ENCODE measurements at places on chromosomes 7 and 10.

DNA sequence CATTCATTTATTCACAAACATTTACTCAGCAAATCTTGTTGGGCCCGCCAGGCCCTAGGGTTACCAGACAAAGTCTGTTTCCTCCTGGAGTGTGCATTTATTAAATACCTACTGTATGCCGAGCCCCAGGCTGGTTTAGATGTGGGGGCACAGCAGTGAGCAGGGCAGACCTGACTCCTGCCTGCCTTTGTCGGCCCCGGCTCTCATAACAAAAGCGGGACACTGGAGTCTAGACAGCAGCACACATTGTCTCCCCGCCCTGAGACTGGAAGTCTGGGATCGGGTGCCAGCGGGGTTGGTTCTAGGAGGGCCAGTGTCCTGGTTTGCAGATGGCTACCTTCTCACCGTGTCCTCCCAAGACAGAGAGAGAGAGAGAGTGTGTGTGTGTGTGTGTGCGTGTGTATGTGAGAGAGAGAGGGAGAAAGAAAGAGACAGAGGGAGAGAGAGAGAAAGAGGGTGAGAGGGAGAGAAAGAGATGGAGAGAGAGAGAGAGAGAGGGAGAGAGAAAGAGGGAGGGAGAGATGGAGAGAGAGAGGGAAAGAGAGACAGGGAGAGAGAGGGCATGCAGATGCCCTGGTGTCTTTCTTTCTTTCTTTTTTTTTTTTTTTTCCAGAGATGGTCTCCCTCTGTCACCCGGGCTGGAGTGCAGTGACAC, 25.9 kb downstream of the ELFN1 start:
- DNase-seq: no peak

DNA sequence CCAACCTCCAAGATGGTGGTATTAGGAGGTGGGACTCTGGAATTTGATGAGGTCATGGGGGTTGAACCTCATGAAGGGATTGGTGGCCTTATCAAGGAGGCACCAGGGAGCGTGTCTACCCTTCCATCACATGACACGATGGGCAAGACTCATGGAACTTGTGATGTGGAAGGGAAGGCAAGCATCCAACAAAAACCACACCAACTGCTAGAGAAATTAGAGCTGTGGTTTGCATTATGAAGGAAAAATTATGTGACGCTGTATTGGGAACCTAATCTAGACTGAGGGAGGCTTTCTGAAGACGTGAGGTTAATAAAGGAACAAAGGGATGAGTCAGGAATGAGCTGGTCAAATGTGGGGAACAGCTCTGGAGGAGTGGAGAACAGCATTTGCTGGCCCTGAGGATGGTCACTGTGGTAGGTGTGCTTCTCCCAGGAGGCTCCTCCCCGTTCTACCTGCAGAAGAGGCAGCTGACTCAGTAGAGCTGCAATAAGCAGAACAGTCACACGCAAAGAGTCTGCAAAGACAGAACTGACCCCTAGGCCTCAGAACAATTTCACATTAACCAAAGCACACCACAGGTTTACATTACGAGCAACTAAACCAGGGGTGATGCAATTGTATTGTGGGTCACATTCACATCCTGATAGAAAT, 236.6 kb upstream of the GRB10 start:
- peak; percentile 92 for DNase-seq

DNA sequence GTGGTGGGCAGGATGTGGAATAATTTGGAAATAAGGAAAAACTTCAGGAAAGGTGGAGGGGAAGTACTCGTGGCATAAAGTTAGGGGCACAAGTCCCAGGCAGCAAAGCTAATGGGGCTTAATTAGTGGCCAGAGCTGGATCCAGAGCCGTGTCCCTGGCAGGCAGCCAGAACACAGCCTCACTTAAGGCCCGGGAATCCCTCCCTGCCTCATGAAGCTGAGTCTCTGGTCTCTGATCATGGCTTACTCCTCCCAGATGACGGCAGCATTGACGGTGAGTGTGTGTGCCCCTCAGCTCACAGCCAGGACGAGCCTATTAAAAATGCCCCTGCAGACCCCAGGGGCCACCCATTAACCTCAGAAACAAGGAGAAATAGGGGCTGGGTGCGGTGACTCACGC, 48.2 kb upstream of the NPTX2 start:
- DNase-seq: no peak

DNA sequence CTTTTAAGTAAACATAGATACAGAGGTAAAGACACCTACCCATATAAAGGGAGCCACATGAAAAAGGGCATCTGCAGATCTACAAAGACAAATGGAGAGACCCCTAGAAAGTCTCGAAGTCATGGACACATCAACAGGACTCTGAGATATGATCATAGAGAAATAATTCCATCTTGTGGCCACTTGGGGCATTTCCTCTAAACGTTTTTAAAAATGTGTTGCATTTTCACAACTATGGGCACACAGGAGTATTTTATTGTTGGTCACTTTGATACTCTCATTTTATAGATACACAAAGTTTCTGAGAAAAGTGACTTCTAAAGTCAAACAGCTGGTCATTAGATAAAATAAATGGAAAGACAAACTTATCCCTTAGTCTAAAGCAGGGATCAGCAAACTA, 87.1 kb downstream of the CRTAC1 start:
- DNase-seq: no peak

GRCh38 chr10:17758896-17759295, 6.9 kb downstream of the TMEM236 start:
- no peak for DNase-seq

DNA sequence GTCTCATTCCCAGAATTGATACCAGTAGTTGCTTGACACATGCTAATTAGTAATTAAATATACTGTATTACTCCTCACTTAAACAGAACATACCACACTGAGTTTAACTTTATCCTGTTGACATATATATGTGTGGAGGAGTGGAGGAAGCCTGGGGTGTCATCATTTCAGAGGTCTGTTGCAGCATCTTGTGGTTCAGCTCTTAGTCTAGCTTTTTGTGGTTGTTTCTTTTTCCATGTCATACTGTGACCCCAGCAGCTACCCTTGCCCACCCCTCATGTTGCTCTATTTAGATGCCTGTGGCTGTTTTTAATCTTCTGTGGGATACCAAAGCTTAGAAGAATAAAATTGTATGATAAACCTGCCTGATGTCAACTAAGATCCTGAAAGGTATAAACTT, 875.4 kb downstream of the LRMDA start:
- peak; percentile 43 for DNase-seq

DNA sequence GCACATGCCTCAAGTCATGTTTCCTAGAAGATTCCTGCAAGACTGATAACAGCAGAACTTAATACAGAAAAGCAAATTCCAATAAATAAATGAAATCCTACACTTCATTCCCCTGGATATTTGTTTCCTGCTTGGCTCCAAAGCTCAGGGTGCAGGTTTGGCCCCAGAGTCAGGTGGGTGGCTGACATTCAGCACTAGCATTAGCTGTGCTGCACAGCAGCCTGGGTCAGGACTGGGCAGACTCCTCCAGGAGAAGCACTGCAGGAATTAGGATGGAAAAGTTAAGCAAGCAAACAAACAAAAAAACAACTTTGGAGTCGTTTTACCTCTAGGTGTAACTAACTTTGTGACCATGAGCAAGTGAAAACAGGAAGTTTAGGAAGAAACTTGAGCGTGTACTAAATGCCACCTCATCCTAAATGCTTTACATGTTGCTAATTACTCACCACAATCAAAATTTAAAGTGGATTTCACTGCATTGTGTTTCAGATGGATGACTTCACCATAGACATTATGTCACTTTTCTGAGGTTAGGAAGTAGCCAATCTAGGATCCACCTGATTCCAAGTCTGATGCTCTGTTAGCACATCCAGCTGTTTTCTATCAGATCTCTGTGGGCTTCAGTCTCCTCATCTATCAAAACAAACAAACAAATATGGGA, 239.4 kb downstream of the C7orf25 start:
- no peak for DNase-seq

GRCh38 chr7:29071203-29071874, 75.0 kb downstream of the CPVL start:
- no peak for DNase-seq

- DNase-seq: peak; percentile 58
These were observed 171.0 kb upstream of the ZNF32 start for GRCh38 chr10:43819464-43820230.

GRCh38 chr7:2522780-2523433, 3.3 kb downstream of the LFNG start:
- peak; percentile 53 for DNase-seq

DNA sequence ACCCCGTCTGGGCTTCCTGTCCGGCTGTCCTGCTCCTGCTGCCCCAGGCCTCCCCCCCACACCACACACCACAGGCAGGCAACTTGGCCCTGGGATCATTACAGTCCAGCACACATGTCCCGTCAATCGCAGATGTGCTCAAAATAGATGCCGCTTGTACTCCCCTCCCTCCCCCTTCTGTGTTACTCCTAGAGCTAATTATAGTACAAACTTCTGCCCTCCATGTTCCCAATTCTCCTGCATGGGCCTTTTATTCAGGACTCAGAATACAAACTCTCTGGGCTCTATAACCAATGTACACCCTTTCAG, at the start of gene SYNPO2L:
TSS of gene SYNPO2L (minus strand) at position 40 of the 309 bp plus-strand sequence. CDS start 107 bp downstream, outside the sequence.
- DNase-seq: peak; percentile 9

- peak; percentile 74 for DNase-seq
These were observed 309.7 kb downstream of the EXOC4 start for GRCh38 chr7:133562621-133563020.

DNA sequence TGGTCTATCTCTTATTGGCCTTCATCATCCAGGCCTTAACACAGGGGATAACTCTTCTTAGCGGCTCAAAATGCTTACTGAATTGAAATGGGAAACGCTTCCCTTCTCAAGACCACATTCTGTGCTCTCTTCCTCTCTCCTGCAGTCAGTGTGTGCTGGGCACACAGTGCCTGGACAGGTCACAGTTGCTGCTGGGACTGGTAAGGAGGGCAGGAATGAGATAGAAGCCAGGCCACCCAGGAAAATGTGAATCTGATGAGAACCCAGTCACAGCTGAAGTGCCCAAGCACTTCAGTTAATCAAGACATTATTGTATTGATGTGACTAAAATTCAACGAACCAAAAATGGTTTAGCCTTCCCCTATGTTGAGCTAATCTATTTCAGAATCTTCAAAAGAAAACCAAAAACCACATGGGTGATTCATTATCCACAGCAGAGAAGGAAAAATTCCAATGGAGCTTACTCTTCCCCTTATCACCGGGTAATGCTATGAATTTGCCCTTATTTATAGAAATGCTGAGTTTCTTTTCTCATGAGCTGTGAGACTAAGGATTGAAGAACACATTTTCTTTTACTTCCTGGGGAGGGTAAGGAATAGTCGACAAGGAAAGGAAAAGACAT, 41.2 kb upstream of the PLPP4 start:
- DNase-seq: peak; percentile 93

DNA sequence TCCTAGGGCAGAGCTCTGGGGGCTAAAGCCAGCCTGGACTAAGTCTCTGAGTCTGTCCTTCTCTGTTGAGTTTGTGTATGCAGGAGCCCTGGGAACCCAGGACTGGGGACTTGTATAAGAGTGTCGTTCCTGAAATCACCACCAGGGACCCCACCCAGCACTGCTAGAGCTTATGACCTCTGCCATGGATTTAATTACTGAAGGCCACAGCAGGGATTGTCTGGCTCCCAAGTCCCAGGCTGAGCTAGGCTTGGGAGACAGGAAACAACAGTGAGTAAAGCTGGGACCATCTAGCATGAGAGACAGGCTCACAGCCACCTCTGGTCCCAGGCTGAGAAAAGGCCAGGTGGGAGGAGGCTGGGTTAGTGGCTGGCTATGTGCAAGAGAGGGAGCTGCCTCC, 1.4 kb upstream of the TSPAN15 start:
- peak; percentile 67 for DNase-seq

DNA sequence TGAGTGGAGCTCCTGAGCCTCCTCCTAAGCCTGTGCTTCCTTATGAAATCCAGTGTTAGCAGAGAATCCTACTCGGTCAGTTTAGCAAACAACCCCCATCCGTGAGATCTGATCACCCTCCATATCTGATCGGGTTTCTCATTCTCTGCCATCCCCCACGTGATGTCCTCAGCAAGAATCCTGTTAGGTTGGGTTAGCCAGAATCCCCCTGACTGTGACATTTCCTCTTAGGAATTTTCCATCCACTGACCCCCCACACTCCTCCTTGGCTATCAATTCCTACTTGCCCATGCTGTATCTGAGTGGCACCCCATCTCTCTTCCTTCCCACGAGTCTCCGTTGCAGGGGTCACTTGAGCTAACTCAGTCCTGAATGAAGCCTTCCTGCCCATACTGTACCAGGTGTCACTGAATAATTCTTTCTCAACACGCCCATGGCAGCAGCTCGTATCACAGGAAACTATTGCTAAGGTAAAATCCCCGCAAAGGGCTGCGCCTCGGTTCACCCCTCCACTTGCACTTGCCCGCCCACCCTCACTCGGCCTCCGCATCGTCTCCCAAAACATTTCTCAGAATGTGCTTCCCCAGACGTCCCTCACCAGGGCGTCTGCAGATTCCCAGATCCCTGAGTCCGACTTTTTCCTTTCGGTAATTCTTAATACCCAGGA, 44.1 kb downstream of the MYOF start:
- DNase-seq: peak; percentile 87

DNA sequence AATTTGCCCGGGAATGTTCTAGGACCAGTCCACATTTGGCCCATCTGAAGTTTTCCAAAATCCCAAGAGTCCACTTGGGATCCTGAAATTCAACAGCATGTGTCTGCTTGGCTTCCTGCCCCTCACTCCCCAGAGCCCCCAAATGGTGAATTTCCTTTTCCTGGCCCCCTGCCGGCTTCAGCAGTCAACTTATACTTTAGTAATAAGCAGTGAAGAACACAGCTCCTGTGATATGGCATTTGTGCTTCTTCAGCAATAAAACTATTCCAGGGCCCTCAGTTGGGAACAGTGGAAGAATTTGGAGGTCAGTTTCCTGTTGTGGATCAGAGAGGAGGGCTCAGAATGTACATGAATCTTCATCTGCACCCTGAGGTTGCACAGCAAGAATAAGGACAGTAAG, 51.1 kb downstream of the PRF1 start:
- DNase-seq: peak; percentile 12

DNA sequence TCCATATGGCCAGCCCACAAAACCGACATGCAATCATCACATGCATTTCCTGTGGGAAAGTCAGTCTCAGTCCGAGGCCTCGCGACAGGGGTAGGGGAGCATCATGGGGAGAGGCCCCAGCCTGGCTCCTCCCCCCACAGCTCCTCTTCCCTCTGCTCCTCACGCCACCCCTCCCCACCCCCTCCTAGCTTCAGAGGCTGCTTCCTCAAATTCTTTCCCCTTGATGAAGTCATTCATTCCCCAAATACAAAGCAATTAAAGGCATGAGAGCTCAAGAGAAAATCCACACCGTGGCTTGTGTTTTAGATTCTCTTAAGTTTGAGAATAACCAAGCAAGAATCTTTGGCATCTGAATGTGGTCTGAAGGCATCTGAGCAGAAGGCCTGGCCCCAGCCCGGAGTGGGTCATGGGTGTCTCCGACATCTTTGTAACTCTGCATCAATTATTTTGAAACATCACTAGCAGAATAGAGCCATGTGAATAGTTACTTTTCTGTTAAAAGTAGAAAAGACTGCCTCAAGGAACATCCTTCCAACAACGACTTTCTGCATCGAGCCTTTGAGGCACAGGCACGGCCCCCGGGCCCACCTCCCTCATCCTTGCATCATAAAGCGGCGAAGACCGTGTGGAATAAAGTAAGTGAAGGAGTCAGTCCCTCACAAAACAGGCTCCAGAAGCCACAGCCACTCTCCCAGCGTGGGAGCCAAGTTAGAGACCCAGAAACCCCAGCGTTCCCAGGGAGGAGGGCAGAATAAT, 90.9 kb downstream of the DIP2C start:
- peak; percentile 100 for DNase-seq

Measured in fibroblast of skin of back (primary cell).